ENCODE measurements at places on chromosomes 11 and 22.

- DNase-seq: no peak
Measured at GRCh38 chr11:22049276-22049675, 143.6 kb upstream of the ANO5 start.

GRCh38 chr11:494761-495536, 12.1 kb downstream of the RNH1 start:
- peak; percentile 17 for DNase-seq

GRCh38 chr22:49517211-49517610, 310.5 kb downstream of the BRD1 start:
- no peak for DNase-seq

- no peak for DNase-seq
Measured at GRCh38 chr22:39825661-39826102, 67.9 kb downstream of the ENTHD1 start.

DNA sequence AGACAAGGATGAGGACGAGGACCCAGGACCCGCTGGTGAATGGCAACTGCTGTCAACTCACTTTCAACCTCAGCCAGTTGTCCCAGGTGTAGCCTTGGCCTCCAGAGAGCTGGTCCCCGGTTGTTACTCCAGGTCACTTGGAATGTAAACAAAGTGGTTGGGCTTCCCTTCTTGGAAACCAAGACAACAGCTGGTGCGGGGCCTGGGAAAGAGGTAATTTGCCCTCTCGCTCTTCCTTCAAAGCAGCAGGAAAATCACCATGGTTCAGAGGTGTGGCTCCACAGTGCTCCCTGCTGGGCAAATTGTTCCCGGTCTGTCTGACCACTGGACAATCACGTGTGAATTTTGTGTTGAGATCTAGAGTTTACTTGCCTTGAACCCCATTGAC, 15.0 kb downstream of the SLC1A2 start:
- peak; percentile 60 for DNase-seq

DNA sequence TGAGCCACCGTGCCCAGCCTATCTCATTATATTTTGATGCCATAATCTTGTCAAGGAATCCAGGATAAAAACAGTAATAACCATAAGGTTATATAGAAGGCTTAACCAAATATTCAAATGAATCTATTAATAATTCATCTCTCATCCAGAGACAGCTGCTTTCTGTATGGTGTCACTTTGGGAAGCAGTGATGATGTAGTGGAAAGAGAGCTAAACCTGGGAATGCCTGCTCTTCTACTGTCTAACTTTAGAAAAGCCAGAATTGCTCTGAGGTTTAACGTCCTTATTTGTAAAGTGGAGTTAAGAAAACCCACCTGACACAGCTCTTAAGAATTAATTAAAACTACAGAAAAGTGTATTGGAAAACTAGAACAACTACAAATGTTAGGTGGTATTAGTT, 29.3 kb upstream of the OR10D3 start:
- no peak for DNase-seq

All from foreskin fibroblast (primary cell).